ENCODE measurements at places on chromosomes 1 and 21.
A peak's percentile ranks its signal among the peaks of the same experiment; 100 is the strongest.

DNA sequence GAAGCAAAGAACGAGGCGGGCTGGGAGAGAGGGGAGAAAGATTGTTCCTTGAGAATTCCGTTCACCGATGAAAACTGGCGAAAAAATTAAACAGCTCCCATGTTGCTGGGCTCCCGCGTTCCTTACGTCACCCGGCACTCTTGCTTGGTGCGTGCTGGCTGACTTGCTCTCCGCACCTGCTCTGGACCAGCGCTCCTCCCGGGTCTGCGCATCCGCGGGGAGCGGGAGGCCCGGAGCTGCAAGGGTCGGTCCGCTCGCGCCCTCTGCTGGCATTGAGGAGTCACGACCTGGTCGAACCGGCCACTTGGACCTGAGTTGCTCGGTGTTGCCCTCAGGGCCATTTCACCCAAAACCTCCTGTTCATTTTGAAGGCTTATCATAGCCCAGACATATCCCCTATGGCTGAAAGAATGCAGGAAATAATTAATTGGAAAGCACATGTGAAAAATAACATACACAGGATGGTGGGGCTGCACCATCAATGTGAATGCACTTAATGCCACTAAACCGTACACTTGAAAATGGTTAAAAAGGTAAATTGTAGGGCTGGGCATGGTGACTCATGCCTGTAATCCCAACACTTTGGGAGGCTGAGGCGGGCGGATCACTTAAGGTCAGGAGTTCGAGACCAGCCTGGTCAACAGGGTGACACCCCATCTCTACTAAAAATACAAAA is 98.9 kb upstream of the BACE2 start:
- DNase-seq, result peak; percentile 93

GRCh38 chr1:161216945-161217712 is 2.0 kb downstream of the FCER1G start:
- DNase-seq, result no peak

GRCh38 chr1:21385022-21385421 is 54.9 kb upstream of the NBPF3 start:
- DNase-seq, result no peak

DNA sequence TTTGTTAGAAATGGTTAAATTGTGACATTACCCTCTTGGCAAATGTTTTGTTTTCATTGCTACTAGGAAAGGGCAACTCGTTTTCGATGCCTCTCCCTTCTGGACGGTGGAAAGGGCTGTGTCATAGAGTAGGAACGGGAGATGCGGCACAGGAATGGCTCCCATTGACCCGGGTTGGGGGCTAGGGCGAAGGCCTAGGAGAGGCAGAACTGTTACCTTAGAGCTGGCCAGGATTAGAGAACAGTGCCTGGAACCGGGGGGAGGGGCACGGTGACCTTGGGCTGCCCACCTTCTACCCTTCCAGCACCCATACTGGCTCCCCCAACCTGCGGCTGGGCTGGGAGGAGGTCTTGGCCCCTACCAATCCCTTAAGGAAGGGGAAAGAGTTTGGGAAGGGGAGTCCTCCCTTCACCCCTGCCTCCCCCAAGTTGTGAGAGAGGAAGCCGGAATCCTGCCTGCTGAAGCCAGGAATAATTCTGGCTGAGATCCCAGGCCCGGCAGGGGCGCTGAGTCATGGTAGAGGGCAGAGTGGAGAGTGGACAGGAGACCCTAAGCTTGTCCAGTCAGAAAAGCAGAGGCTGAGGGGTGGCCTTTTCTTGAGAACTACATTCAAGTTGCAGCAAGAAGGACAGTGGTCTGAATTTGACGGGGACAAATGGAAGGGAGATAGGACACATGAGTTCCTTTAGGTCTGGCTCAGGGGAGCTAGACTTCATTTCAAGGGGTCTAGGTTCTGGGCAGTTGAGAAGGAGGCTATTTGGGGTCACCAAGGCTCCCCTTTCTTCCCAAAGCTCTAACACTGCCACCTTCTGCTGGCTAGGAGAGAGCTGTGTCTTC is 8.2 kb downstream of the LMNA start:
- no peak for DNase-seq

DNA sequence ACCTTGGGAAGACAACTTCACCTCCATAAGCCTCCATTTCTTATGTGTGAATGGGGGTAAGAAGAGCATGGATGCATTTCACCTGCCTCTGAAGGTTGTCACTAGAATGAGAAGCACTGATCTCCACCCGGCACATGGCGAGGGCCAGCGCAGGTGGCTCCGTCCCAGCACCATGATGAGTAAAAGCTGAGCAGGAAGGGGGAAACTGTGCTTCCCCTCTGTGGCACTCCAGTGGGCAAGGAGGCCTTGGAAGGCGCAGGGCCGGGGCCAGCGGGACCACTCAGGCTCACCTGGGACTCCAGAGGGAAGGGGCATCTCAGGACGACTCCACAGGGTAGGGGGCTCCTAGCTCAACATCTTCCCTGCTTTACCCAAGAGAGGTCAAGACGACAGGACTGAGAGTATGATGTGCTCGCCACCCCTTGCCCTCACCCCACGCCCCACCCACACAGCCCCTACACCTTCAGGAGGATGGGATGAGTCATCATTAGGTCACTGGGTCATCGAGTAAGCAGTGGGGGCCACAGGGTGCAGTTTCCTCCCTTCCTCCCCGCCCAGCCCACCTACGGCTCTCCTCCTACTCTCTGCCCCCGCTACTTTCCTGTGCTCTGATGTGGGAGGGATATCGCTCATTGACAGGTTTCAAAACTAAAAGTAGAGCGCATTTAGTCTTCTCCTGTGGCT is 112.1 kb downstream of the HIVEP3 start:
- DNase-seq, result no peak

GRCh38 chr1:101435831-101436511 is 199.2 kb downstream of the S1PR1 start:
- no peak for DNase-seq

- no peak for DNase-seq
Measured at GRCh38 chr1:55150880-55151588, 64.1 kb downstream of the USP24 start.

DNA sequence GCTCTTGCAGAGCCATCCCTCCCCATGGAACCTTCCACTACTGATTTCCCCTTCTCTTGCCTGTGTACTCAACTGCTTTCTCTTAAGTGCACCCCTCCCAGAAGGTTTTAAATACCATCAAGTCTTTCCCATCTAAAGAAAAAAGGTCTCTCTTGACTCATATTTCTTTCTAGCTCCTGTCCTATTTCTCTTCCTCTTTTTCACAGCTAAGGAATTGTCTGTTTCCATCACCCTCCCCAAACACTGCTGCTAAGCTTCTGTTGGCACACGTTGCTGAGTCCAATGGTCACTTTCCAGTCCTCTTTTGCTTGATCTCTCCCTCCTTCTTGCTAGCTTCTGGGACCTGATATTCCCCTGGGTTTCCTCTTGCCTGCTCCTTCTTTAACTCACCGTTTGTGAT is 13.3 kb upstream of the GNL2 start:
- no peak for DNase-seq

DNA sequence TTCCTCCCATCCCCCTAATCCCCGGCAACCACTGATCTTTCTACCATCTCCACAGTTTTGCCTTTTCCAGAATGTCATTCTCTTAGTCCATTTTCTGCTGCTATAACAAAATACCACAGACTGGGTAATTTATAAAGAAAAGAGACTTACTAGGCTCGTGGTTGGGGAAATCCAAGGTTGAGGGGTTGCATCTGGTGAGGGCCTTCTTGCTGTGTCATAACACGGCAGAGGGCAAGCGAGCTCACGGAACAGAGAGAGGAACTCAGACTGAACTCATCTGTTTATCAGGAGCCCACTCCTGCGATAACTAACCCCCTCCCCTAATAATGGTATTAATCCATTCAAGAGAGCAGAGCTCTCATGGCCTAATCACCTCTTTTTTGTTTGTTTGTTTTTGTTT is 52.0 kb downstream of the RUNX3 start:
- no peak for DNase-seq

DNA sequence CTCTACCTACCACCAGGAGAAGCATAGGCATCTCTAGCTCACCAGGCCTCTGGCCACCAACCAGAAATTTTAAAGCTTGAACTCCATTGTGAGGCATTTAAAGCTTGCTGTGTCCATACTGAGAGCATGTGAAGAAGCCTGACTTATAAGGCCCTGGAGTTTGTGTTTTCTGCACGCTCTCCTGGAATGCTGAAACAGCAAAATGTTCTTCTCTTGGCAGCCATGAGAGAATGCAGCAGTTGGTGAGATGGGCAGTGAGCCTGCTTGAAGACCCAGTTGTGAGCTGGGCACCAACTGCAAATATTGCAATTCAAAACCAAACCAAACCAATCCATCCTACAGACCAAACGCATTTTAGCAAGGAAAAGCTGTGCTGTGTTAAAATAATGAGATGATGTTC is 170.0 kb upstream of the IVNS1ABP start:
- no peak for DNase-seq
